ENCODE measurements at places on chromosomes 16 and 17.

DNA sequence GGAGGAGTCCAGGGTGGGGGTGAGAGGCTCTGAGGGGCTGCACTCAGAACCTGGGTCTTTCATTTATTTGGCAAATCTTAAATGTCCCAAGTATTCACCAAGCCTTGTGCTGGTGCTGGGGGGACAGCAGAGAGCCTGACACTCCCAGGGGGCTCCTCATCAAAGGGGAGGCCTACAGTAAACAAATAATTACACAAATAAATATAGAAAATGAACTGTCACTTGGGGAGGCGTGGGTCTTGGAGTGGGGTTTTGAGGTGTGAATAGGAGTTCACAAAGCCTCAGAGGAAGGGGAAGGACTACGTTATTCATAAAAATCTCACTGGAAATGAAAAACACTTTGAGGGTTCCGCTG lies 15.2 kb upstream of the PRM1 start:
- no peak for DNase-seq

DNA sequence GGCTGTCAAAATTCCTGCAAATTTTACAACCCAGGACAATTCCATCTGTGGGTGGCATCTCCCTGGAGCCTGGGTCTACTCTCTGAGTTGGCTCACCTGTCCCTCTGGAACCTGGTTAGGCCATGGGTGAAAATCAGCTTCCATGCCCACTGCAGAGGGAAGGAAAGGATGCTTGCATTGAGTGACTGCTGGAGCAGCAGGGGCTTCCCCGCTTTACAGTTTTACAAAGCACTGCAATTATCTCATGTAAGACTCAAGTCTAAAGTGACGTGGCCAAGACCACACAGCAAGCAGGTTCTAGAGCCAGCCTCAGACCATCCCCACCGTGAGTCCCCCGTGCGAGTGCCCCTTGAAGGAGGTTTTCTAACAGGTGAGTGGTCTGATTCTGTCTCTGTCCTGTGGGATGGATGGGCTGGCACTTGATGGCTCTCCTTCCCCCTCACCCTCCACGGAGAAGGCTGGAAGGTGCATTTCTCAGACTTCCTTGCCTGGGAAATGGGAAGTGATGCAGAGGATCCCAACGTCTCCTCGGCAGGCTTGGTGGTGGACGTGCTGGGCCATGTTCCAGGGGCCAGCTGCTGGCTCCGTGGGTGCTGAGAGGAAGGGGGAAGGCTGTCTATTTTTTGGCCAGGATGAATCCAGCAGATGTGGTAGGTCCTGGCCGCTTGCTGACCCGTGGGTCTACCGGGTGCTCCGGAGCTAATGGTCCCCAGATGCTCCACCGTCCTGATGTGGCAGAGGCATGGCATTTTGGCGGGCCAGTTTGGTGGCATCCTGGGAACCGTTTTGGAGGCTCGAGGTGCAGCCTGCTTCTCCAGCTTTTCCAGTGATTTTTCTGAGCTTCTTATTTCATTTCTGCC lies 26.3 kb upstream of the CBX4 start:
- no peak for DNase-seq

DNA sequence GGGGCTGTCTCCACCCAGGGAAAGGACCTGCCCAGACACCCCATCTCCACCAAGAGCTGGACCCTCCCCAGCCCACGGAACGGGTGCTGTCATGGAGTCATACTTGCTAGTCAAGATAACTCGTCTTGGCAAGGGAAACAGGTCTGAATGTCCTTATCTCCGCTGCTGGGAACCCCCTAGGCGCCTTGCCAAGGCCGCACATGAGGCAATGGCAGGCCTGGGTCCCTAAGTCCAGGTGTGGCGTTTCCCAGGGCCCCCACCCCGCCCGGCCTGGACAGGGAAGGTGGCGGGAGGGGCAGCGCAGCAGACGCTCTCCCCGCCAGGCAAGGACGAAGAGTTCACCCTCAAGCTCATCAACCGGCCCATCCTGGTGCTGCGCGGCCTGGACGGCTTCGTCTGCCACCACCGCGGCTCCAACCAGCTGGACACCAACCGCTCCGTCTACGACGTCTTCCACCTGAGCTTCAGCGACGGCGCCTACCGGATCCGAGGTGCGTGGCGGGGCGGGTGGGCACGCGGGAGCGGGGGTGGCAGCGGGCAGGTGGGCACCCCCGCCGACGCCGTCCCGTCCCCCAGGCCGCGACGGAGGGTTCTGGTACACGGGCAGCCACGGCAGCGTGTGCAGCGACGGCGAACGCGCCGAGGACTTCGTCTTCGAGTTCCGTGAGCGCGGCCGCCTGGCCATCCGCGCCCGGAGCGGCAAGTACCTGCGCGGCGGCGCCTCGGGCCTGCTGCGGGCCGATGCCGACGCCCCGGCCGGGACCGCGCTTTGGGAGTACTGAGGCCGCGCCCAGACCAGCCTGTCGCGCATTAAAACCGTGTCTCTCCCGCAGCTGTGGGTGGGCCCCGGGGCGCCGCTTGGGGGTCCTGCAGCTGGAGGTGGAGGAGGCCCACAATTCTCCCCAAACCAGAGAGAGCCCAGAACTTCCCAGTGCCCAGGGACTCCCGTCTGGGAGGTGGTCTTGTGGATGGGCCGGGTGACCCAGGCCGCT lies 8.4 kb downstream of the FSCN2 start:
- DNase-seq: no peak

GRCh38 chr17:65707780-65708179 lies 146.3 kb upstream of the AXIN2 start:
- DNase-seq: no peak

GRCh38 chr17:75604034-75604695 lies 16.6 kb downstream of the MYO15B start:
- DNase-seq: no peak
